Ureter (tissue), 1 donor: ENCODE measurements at places on chromosomes 4 and X.
A peak's percentile ranks its signal among the peaks of the same experiment; 100 is the strongest.

GRCh38 chrX:40227125-40227524 lies 129.4 kb upstream of the BCOR start:
- DNase-seq, result no peak

DNA sequence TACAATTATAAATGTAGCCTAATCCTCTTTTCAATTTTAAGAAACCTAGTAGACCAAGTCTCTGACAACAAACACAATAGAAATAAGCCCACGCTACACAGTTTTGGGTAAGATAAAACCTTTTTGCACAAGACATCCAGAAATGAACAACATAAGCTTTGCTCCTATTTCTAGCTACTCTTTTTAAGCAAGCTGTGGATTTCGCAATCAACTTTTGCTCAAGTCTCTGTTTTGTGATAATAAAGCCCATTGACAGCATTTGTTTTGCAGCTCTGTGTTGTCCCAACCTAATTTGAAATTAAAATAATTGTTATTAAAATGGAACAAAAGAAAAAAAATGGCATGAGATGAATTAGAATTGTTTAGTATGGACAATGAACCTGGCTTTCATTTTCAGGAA lies 287.9 kb upstream of the PUDP start:
- DNase-seq, result no peak

DNA sequence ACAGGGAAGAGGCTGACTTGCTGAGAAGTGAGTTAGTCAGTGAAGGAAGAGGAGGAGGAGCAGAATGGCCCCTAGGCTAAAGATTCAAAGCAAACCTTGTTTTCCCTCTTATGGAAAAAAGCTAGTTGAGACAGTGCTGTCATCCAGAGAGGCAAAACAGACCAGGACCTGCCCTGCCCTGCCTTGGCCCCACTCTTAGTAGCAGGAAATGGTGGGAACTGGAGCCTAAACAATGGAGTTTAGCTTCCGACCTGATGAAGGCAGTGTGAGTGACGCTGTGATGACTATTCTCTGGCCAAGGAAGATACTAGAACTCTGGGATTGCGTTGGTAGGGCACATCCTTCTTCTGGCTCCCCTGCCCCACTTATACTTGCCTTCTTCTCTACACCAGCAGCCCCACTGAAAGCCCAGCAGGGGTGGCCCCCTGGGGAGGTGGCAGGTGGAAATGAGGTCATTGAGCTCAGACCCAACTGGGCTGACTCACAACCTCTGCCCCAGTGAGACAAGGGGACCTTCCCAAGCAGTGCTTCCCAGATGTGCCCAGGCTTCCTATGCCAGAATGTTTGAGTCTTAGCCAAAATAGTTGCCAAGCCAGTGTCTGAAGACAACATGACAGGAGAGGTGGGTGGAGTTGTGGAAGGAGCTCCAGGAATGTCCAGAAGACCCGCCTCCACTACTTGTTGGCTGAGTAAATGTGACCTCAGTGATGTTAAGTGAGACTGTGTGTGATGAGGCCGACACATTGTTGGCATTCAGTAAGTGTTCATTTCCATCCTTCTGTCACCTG lies 38.8 kb downstream of the MSN start:
- DNase-seq, result no peak

DNA sequence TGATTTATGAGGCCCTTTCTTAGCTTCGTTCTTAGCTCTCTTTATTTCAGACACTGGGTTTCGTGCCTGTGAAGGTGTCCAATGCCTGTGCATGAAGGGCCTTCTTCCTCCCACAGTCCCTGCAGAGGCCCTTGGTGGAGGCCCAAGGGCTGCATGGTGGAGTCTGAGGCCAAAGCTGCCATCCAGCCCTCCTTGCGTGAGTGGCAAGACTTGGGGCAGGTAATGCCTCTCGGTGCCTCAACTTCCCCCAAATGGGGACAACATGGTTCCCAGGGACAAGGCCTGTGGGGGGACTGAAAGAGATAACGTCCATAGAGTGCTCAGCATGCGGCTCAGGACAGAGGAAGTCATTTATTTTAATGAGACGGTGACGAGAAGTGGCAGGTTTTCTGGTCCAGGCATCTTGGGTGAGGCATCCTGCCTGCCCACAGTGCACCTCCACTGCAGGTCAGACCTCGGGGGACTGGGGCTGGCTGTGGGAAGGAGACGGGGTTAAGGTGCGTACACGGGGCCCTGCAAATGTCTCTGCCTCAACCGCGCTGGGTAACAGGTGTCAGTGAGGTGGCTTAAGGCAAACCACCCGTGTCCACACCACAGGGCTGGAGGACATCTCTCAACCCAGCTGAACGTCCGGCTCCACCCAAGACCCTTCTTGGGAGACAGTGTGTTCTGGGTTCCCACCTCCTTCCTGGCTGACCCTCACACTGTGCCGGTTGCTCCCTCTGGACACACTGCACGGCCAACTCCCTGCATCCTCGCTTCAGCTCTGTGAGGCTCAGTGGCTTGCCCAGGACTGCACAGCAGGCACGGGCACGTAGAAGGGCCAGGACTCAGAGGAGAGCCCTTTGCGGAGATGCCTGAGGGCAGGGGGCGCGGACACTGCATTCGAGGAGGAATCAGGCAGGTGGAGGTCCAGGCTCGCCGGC lies 50.5 kb downstream of the PSAPL1 start:
- peak; percentile 35 for DNase-seq

DNA sequence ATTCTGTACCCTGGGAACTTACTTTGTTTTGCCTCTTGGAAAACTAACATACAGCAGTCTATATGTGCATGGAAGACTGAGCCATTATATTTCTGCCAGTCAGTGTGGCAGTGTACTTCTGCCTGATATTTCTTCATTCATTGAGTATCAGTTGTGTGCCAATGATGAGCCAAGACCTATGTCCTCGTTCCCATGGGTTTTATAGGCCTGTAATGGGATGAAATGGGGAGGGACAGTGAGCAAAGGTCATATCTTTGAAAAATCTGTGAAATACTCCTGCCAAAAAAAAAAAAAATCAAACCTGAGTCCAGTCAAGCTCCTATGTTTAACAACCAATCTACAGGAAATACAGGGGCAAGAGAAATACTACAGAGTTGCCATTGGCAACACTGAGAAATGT lies 9.1 kb downstream of the NSD2 start:
- no peak for DNase-seq

DNA sequence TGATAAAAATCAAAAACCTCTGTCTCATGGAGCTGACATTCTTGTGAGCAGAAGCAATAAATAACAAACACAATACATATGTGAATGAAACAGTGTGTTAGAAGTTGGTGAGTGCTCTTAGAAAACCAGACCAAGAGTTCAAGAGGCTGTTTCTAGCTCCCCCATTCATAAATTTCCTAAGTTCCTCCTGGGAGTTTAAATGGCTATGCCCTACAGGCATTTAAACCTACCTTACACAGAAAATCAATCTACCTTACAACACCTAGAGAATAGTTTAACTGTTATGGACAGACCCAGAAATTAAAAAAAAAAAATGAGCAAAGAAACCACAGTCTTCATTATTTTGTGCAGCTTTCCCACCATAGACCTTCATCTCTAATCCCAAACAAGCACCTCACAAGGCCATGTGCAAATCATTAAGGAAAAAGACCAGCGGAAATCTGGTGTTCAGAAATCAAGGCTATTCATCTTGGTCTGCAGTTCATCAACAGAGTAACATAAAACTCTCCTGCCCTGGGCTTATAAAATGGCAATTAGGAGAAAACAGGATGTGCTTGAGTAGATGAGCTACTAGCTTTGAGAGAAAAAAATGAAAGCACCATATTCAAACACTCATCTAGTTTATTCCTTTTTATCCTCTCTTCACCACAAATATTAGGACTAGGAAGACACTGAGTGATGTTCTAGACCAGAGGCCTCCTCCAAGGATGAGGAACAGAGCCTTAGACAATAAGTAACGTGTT lies 147.2 kb downstream of the SHROOM3 start:
- DNase-seq, result no peak

DNA sequence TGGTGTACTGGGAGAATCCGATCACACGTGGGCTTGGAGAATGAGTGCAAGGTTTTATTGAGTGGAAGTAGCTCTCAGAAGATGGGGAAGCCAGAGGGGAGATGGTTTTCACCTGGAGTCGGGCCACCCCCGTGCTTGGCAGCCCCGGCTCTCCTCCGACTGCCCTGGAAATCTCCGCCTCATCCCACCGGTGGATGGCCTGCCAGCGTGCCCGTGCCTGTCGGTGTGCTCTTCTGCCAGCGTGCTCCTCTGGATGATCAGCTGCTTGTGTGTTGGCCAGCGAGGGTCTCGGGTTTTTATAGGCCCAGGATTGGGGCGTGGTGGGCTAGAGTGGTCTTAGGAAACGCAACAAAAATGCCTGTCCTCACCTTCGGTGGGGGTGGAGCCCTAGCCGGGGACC lies 368.0 kb downstream of the FAT4 start:
- DNase-seq, result no peak

DNA sequence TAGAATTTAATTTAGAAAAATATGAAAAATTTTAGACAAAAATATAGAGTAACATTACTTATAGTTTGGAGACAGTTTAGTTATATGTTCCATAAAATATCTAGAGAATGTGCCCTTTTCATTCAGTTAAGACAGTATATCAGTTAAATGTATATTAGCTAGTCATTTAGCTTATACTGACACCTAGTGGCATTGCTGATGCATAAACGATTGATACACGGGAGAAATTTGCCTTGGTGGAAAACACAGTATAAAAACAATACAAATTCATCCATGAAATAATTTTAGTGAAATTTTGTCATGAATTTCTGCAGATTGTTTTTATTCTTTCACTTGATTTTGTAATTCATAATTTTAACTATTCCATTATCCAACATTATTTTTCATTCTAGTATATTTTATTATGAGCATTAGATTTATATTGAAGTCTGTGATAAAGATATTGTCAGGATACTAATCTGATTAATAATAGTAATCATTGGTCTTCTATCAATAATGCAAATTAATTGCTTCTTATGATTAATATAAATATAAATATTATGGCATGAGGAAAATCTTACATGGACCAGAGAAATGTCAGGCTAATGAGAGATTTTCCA lies 219.0 kb downstream of the TLL1 start:
- no peak for DNase-seq

DNA sequence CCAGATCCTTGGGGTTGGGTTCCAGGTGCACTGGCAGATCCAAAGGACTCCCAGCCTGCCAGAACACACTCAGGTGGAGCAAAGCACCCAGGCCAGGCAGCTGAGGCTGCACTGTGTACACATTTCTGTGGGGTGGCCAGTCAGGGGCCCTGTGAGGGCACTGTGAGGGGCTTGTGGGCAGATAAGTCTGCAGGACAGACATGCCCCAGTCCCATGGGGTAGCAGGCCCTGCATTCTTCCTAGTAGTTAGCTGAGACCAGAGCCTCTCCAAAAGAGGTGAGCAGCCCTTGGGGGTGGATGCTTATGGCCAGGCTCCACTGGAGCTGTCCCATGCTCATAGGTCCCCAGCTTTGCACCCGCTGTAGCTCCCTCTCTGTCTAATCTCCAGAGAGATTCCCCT lies 7.6 kb downstream of the ETDB start:
- DNase-seq, result no peak

GRCh38 chrX:119151051-119151380 lies 23.4 kb upstream of the KIAA1210 start:
- peak; percentile 44 for DNase-seq

- DNase-seq, result peak; percentile 76
Observed at GRCh38 chr4:164536814-164537213, 217.1 kb upstream of the SMIM31 start.

DNA sequence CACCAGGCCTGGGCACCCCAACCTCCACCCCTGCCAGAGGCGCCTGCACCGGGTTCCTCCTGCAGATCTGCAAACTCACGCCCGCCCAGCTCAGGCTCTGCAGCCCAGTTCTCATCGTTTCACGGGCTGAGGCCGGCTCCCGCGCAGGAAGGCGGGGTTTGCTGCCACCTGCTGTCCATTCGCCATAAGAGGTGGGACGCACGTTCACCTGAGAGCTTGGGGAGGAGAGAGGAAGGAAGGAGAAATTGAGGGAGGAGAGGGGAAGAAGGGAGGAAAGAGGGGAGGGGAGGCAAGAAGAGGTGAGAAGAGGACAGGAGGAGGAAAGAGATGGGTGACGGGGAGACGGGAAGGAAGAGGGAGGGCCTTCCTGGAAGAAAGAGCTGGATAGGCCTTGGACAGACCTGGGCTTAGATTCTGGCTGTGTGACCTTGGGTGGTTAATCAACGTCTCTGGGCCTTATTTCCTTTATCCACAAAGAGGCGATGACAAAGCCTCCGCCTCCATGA lies 114.5 kb downstream of the ADRA2C start:
- DNase-seq, result peak; percentile 81

DNA sequence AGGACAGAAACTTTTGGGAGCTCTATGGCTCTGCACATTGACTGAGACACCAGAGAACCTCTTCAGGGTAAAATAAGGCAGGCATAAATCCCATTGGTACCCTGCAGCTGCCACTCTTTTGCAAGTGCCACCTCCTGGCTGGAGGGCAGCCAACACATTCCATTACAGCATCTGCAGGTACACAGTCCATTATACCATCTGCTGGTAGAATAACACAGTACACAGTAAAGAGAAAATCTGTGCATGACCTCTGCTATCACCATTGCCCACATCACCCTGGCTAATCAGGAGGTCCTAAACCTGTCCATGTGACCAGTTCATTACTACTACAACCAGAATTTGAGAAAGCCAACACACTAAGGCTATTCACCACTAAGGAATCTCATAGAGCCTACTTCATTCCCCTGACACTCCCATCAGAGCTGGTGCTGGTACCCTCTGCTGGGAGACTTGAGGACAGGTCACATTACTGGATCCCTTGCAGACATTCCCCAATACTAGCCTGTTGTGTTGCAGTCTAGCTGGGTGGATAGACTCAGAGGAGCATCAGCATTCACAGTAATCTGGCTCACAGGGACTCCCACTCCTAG lies 176.2 kb upstream of the TACR3 start:
- DNase-seq, result no peak

GRCh38 chrX:153441296-153441695 lies 4.6 kb downstream of the TREX2 start:
- no peak for DNase-seq

- DNase-seq, result no peak
Observed at GRCh38 chr4:158513256-158513655, 8.4 kb upstream of the RXFP1 start.

GRCh38 chr4:11480683-11481082 lies 52.0 kb upstream of the HS3ST1 start:
- DNase-seq, result no peak

DNA sequence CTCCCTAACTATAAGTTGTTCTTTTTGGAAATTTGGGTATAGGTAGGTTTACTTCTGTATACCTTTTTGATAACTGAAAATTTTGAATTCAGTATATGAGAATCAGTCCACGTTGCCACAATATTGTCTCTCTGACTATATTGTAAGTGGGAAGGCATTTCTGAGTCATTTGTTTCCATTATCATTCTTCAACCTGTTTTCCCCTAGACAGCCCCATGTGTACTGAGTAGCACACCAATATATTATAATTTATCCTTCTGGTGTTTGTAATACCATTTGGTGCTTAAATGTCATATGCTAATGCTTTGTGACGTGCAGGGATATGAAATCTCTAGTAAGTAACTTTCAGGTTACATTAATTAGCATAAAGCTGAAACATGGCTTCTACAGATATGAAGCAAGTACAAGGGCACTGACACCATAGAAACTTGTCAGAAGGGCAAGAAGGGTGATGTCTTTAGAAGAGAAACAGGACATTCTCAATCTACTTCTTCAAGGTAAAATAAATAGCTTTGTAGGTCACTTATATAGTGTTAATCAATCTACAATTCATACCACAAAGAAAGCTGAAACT lies 27.7 kb downstream of the PAK3 start:
- no peak for DNase-seq
